ENCODE measurements at places on chromosomes 5 and 9.

- no peak for DNase-seq
- H3K4me1 ChIP-seq = no peaks in the 10 kb centered on the region
- H3K27me3 ChIP-seq = no peaks in the 10 kb centered on the region
- no peak overlapping the region for H3K27ac ChIP-seq
- H3K36me3 ChIP-seq = no peaks in the 10 kb centered on the region
- no peak overlapping the region for H3K4me3 ChIP-seq
Observed at GRCh38 chr9:97847474-97848214, 5.4 kb upstream of the FOXE1 start.

DNA sequence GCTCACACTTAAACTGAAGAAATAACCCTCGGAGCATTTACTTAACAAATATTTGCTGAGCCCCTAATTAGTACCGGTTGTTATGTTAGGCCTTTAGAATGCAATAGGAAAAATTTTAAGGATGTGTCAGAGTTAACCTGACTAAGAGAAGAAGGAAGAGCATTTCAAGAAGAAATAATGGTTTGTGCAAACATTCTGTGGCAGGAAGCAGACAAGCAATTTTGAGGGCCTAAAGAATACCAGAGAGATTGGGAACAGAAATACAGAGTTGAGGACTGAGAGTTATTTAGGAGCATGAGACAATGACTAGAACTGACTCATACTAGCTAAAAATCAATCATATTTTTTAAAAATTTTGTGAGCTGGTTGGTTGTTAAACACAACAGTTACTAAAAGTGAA, 218.8 kb downstream of the PRR16 start:
- H3K27ac ChIP-seq = no peak overlapping the region
- DNase-seq = no peak
- no peak overlapping the region for H3K4me3 ChIP-seq
- H3K27me3 ChIP-seq = no peaks in the 10 kb centered on the region
- no peaks in the 10 kb centered on the region for H3K4me1 ChIP-seq

- H3K4me1 ChIP-seq = no peaks in the 10 kb centered on the region
- no peaks in the 10 kb centered on the region for H3K27me3 ChIP-seq
- no peak overlapping the region for H3K4me3 ChIP-seq
- H3K36me3 ChIP-seq = no peaks in the 10 kb centered on the region
- H3K27ac ChIP-seq = no peak overlapping the region
- DNase-seq = no peak
Observed at GRCh38 chr9:114383521-114384231, 4.1 kb downstream of the AKNA start.

GRCh38 chr5:138626333-138626944, 51.2 kb upstream of the HSPA9 start:
- peaks cover 3% of the 10 kb centered on the region for H3K4me1 ChIP-seq
- DNase-seq = no peak
- H3K27me3 ChIP-seq = no peaks in the 10 kb centered on the region
- no peak overlapping the region for H3K27ac ChIP-seq
- no peak overlapping the region for H3K4me3 ChIP-seq
- H3K36me3 ChIP-seq = no peaks in the 10 kb centered on the region

GRCh38 chr5:9069650-9070049, 476.2 kb downstream of the SEMA5A start:
- H3K27me3 ChIP-seq = no peaks in the 10 kb centered on the region
- no peak overlapping the region for H3K27ac ChIP-seq
- H3K36me3 ChIP-seq = no peaks in the 10 kb centered on the region

DNA sequence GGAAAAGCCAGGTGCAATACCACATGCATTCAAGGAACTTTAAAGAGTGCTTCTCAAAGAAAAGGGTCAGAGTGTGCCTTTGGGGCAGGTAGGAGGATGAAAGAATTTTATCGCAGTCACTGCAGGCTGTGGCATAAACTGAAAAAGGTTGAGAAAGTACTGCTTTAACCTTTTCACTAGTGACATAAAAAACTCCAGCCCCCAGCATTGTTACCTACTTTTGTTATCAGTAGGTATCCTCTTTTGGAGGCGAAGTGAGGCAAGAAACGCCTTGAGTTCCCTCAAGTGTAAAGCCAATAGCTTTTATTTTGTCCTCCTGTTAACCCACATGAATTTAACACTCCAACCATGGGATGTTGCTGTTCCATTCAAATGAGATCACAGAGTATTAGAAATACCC, 64.7 kb upstream of the CHD1 start:
- no peak overlapping the region for H3K4me3 ChIP-seq
- H3K27ac ChIP-seq = no peak overlapping the region
- peaks cover 5% of the 10 kb centered on the region for H3K4me1 ChIP-seq
- DNase-seq = no peak

GRCh38 chr9:11039006-11039405, 426.2 kb upstream of the PTPRD start:
- no peak overlapping the region for H3K4me3 ChIP-seq
- DNase-seq = no peak
- H3K27me3 ChIP-seq = no peaks in the 10 kb centered on the region

GRCh38 chr9:121360601-121361374, 9.3 kb downstream of the STOM start:
- no peaks in the 10 kb centered on the region for H3K36me3 ChIP-seq
- no peak for DNase-seq
- no peak overlapping the region for H3K4me3 ChIP-seq
- H3K27ac ChIP-seq = no peak overlapping the region
- H3K4me1 ChIP-seq = peaks cover 10% of the 10 kb centered on the region

DNA sequence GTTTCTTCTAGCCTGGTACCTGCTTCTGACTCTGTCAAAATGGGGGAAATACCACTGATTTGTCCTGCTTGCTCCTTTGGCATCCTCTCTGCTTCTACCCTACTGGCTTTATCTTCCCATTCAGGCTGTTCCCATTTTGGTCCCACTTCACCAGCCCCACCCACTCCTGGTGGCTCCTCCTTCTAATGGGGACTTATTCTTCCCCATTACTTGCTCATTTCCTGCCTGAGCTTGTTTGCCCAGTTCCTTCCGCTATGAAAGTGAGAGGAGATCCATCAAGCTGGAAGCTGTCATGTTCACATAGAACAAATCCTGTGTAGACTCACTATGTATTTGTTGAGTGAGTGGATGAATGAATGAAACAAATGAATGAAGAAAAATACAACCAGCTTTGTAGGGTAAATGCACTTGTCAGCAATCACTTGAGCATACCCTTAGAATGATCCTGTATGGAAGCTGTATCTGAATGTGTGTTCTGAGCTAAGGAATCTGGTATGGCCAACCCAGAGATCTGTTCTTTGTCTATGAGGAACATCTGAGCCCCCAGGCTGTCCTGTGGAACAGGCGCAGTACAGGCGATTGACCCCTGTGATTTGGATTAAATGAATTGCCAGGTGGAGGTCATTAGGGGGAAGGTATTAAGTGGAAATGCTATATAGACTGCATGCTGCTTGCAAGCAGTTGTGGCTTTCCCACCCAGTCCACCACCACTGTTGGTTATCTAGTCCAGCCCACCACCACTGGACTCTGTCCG, 89.5 kb downstream of the APBA1 start:
- H3K36me3 ChIP-seq = no peaks in the 10 kb centered on the region
- no peaks in the 10 kb centered on the region for H3K4me1 ChIP-seq
- H3K27ac ChIP-seq = no peak overlapping the region
- no peak for DNase-seq
- H3K4me3 ChIP-seq = no peak overlapping the region
- no peaks in the 10 kb centered on the region for H3K27me3 ChIP-seq

GRCh38 chr5:74295141-74295540, 345.4 kb downstream of the ENC1 start:
- H3K27ac ChIP-seq = no peak overlapping the region
- no peak for DNase-seq
- H3K4me3 ChIP-seq = no peak overlapping the region
- no peaks in the 10 kb centered on the region for H3K36me3 ChIP-seq
- H3K4me1 ChIP-seq = no peaks in the 10 kb centered on the region

GRCh38 chr5:1545805-1546355, 22.1 kb upstream of the LPCAT1 start:
- H3K27ac ChIP-seq = no peak overlapping the region
- H3K4me1 ChIP-seq = no peaks in the 10 kb centered on the region
- no peak for DNase-seq
- H3K36me3 ChIP-seq = no peaks in the 10 kb centered on the region

DNA sequence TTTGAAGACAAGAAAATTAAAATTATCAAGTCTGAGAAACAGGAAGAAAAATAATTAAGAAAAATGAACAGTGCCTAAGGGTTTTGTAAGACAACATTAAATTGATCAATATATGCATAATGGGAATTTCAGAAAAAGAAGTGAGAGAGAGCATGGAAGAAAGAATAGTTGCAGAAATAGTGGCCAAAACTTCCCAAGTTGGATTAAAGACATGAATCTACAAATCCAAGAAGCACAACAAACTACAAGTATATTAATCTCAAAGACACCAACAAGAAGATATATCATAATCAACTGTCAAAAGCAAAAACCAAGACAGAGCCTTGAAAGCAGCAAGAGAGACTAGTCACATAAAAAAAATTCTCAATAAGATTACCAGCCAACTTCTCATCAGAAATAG, 488.0 kb downstream of the RASEF start:
- H3K27me3 ChIP-seq = no peaks in the 10 kb centered on the region
- no peaks in the 10 kb centered on the region for H3K4me1 ChIP-seq
- H3K27ac ChIP-seq = no peak overlapping the region
- no peaks in the 10 kb centered on the region for H3K36me3 ChIP-seq

DNA sequence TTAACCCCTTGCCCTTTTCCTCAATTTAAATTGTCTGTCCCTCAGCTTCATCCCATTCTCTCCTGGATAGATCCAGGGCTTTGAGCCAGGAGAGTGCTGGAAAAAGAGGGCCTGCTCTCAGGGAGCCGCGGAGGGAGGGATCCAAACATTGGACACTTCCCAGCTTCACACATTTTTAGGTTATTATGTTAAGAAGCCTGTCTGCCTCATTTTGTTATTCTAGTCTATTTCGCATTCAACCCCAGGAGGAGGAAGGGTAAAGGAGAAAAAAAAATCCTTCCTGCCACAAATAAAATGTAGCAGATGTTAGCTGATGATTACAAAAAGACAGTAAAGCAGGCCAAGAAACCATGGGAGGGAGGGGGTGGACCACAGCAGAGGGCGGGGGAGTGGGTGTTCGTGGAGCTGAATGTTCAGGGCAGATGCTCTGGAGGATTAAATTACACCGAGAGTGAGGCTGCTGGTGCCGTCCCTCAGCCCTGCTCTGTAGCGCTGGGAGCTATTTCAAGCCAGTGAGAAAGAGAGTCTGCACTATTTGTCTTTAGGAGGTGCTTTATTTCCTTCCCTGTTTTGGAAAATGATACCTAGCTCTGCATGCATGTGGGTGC, 60.6 kb upstream of the ZFR start:
- no peaks in the 10 kb centered on the region for H3K27me3 ChIP-seq
- no peak overlapping the region for H3K27ac ChIP-seq
- no peak overlapping the region for H3K4me3 ChIP-seq
- DNase-seq = no peak
- no peaks in the 10 kb centered on the region for H3K36me3 ChIP-seq
- peaks cover 6% of the 10 kb centered on the region for H3K4me1 ChIP-seq

DNA sequence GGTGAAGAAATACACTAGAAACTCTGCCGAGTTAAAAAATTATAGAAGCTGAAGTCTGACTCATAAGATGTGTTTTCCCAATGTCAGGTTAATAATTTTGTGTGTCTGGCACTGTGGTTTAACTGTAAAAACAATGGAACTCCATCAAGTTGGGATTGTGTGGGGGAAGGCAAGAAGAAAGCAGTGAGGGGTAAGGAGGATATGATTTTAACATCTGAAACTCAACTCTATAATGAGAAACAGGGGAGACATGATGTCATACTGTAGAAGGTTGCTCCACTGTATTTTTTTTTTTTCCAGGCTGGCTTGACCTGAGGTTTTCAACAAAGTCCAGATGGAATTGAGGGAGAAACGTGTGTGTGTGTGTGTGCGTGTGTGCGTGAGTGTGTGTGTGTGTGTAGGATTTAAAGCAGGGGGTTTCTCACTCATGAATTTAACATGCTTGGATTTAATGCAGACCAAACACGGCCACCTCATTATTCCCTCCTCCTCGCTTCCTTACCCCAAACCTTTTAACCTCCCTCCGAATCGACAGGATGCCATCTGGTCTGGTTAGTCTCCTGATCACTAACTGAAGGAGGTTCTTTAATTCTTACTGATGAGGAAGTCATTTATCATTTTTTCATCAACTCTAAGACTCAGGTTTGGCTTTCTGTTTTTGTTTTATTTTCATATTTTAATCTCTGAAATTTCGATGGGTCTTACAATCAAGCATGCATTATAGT, 140.2 kb upstream of the LPAR1 start:
- DNase-seq = no peak
- H3K27ac ChIP-seq = no peak overlapping the region
- no peaks in the 10 kb centered on the region for H3K36me3 ChIP-seq
- H3K4me1 ChIP-seq = no peaks in the 10 kb centered on the region
- H3K4me3 ChIP-seq = no peak overlapping the region
- H3K27me3 ChIP-seq = 0 out of 2 replicates have a peak, but pooled peaks cover 2% of the 10 kb centered on the region

DNA sequence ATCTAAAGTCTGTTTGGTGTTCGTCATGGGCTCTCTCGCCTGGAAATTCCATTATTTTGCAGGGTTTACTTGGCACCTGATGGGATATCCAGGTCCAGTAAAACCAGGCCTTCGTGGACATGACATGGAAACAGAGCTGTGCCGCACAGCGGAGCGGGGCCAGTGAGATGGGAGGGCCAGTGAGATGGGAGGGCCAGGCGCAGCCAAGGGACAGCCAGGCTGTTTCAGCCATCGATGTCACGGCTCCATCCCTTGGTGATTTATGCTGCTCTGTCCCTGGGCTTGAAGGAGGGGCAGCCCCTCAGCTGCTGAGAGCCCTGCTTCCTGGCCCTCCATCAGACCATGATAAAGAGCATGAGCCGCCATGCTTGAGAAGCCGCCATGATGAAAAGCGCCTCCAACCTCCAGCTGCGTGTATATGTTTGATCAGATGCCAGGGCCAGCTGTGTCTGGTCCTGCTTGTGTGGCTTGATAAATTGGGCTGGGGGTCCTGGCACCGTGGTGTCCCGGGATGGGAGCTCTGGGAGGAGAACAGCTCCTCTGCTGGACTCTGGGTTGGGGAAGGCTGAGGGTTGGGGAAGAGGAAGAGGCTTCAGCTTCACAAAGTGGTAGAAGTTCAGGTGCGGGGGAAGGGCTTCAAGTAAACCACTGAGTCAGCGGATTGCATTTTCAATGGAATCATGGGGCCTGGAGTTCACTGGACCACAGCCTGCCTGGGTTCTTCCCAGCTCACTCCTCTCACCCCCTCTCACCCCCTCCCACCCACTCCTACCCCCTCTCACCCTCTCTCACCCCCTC, 6.1 kb upstream of the COL5A1 start:
- no peak overlapping the region for H3K27ac ChIP-seq
- H3K27me3 ChIP-seq = no peaks in the 10 kb centered on the region
- no peaks in the 10 kb centered on the region for H3K4me1 ChIP-seq
- H3K36me3 ChIP-seq = no peaks in the 10 kb centered on the region

GRCh38 chr5:64519263-64519662, 13.4 kb downstream of the RGS7BP start:
- H3K4me3 ChIP-seq = no peak overlapping the region
- no peaks in the 10 kb centered on the region for H3K4me1 ChIP-seq
- no peak overlapping the region for H3K27ac ChIP-seq
- no peak for DNase-seq
- H3K36me3 ChIP-seq = no peaks in the 10 kb centered on the region
- H3K27me3 ChIP-seq = no peaks in the 10 kb centered on the region

All from Caco-2 (cell line).